A549 treated with CORT108297 at 1 μM for 4 hours (cell line): ENCODE measurements at places on chromosomes 2 and 18. TPM values are rescaled to one million over a fixed set of nuclear protein-coding genes. Genes with fewer than 3 reads are reported as not detected.

The TCF23 gene
- total RNA-seq = not detected in 5 replicates

The SYT4 gene
- not detected in 5 replicates for total RNA-seq

The MAB21L4 gene
- total RNA-seq = 0.08 to 0.21 TPM (median 0.15 TPM) in 4 of 5 replicates, not detected in the other

The CAPN10 gene
- 15.9 to 31.5 TPM (median 26.8 TPM) in 5 replicates for total RNA-seq

The SERPINB12 gene
- not detected in 5 replicates for total RNA-seq

The C1QL2 gene
- 0.06 to 0.20 TPM (median 0.07 TPM) in 5 replicates for total RNA-seq

The POTEF gene
- total RNA-seq = not detected in 5 replicates

The FHOD3 gene
- total RNA-seq = 1.9 to 2.8 TPM (median 2.6 TPM) in 5 replicates

The CRYBA2 gene
- not detected in 5 replicates for total RNA-seq

The SCTR gene
- total RNA-seq = not detected in 5 replicates

The RND3 gene
- total RNA-seq = 49.5 to 68.6 TPM (median 53.9 TPM) in 5 replicates

The B3GNT7 gene
- 1.6 to 2.1 TPM (median 1.9 TPM) in 5 replicates for total RNA-seq

The ANKRD62 gene
- not detected in 5 replicates for total RNA-seq

The KIAA2012 gene
- total RNA-seq = not detected in 5 replicates

The AFF3 gene
- 0.01 to 0.16 TPM (median 0.06 TPM) in 5 replicates for total RNA-seq

The TBC1D8 gene
- 51.4 to 78.5 TPM (median 73.8 TPM) in 5 replicates for total RNA-seq

The LDLRAD4 gene
- 1.1 to 2.8 TPM (median 1.8 TPM) in 5 replicates for total RNA-seq

The PXDN gene
- total RNA-seq = 8.1 to 14.4 TPM (median 12.3 TPM) in 5 replicates

The NTSR2 gene
- total RNA-seq = 0.07 to 0.13 TPM in 2 of 5 replicates, not detected in the others

The ASB18 gene
- total RNA-seq = not detected in 5 replicates

The EIF2AK2 gene
- total RNA-seq = 17.5 to 28.4 TPM (median 24.9 TPM) in 5 replicates

The IL1RL2 gene
- 0.05 TPM in 1 of 5 replicates, not detected in the others for total RNA-seq

The LOXL3 gene
- 0.22 to 0.37 TPM (median 0.33 TPM) in 5 replicates for total RNA-seq

The CHMP1B gene
- 42.9 to 51.4 TPM (median 46.4 TPM) in 5 replicates for total RNA-seq

The ITGB1BP1 gene
- total RNA-seq = 153 to 184 TPM (median 172 TPM) in 5 replicates

The TM4SF20 gene
- total RNA-seq = 6.6 to 9.7 TPM (median 9.5 TPM) in 5 replicates

The CELF4 gene
- 0.06 to 0.10 TPM in 2 of 5 replicates, not detected in the others for total RNA-seq

The EIF2B4 gene
- 58.7 to 63.2 TPM (median 61.4 TPM) in 5 replicates for total RNA-seq

The VAMP8 gene
- 15.2 to 18.7 TPM (median 16.4 TPM) in 5 replicates for total RNA-seq

The ECEL1 gene
- 0.12 to 0.27 TPM (median 0.14 TPM) in 5 replicates for total RNA-seq

The NEU4 gene
- total RNA-seq = 0.07 to 0.41 TPM (median 0.24 TPM) in 5 replicates

The ZNF396 gene
- 0.52 to 0.90 TPM (median 0.72 TPM) in 5 replicates for total RNA-seq

The ADRA2B gene
- total RNA-seq = 0.02 to 0.07 TPM (median 0.05 TPM) in 4 of 5 replicates, not detected in the other

The MSTN gene
- total RNA-seq = not detected in 5 replicates

The ADAM23 gene
- 8.5 to 9.9 TPM (median 9.6 TPM) in 5 replicates for total RNA-seq
